GM04503 (cell line): ENCODE measurements at places on chromosomes 7 and 10.

- no peak for DNase-seq
Measured at GRCh38 chr10:15180736-15181135, 12.2 kb upstream of the NMT2 start.

DNA sequence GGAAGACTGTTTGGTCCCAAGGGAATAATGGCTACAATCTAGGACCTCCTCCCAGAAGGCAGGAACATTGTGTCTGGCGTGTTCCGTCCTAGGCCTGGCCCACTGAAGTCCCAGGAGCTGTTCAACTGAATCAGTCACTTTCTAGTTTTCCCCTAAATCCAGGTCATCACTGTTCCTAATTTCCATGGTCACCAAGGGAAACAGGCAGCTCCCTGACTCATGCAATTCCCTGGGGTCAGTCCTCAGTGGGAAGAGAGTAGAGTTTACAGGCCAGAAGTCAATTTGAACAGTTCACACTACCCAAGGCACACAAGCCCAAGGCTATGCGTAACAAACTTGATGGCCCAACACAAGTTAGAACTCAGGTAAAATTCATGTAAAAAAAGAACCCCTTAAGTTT, 44.0 kb downstream of the CREB3L2 start:
- DNase-seq = no peak

DNA sequence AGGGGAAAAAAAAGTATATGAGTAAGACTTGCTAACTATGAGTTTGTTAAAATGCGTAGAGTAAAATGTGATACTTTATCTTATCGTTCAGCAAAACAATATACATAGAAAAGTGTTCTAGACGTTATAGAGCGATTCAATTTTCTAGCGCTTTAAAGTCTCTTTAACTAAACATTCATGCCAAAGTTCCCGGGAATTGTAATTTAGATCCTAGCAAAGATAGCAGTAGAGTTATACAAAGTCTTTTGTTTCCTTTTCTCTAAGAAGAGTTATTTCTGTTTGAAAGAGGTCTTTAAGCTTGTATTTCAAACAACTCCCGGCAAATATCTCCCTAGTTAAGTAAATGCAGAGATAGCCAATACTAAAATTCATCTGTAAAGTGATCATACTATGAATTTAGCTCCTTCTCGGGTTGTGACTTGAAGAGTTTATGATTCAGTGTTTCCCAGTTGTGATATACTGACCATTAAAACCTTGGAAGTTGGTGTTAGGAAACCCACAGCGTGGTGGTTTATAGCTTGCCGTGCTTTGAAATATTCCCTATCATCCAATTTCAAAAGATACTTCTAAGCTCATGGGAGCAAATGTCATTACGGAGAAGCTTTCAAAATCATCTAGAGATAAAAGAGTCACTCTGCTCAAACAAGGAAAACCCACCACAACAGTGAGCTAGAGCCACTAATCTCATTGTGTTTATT, 171.7 kb downstream of the CSTF2T start:
- DNase-seq = no peak

DNA sequence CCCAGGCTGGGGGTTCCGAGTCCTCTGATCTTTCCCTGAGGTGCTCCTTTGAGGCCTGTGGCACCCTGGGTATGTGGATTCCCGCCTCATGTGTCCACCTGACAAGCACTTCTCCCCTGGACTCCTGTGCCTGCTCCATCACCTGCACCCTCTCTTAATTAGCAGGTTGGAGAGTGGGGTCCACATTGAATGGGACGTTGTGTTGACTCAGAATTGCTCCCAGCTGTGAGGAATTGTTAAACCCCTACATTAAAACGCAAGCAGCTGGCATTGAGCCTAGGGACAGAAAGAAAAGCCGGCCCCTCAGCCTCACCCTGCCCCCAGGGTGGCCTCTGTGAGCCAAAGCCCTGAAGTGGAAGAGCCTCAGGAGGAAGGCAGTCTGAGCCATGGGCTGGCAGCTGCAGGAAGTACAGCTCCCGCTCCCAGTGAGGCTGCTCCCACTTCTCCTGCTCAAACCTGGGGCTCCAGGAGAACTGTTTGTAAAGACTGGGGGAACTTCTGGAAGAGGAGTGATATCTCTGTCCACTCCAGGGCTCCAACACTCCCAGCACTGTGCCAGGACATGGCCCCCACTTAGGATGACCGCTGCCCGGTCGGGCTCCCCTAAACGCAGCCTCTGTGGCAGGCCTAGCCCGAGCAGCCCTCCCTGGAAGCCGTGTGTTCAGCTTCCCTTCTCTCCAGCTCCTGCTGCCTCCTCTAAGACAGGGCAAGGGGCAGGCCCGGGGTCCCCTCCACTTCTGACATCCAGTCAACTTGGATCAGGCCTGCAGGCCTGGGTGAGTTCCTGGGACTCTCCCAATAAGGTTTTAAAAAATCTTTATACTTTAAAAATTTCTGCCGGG, 1.8 kb upstream of the OPN4 start:
- DNase-seq = no peak

DNA sequence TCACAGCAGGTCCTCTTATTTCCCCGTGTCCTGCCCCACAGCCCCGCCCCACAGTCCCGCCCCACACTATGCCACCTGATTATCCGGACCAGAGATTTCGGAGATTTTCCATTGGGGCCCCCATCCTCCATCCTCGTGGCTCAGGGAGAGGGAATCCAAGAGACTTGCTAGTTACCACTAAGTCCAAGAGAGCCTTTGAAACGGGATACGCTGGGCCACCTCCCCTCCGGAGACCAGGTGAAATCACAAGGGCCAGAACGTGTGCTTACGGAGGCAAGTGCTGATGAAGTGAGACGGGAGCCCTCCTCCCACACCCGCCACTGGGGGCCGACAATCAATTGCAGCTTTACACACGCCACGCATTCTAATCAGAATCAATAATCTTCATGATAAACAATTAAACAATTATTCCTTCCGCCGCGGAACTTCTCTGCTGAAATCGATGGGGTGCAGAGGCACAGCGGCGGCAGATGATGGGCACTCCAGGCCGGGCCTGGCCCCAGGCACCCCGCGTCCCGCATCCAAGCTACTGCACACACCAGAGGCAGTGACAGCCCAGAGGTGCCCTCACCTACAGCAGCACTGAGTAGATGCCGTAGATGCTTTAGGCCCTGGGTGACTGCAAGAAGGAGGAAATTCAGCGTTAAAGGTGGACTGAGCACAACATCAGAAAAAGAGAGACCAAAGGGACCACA, 534.0 kb upstream of the FOXK1 start:
- DNase-seq = no peak

- DNase-seq = peak; percentile 61
Measured at GRCh38 chr10:89342206-89342958, 14.6 kb downstream of the IFIT3 start.

- no peak for DNase-seq
Measured at GRCh38 chr10:113486531-113486930, 66.3 kb upstream of the HABP2 start.

DNA sequence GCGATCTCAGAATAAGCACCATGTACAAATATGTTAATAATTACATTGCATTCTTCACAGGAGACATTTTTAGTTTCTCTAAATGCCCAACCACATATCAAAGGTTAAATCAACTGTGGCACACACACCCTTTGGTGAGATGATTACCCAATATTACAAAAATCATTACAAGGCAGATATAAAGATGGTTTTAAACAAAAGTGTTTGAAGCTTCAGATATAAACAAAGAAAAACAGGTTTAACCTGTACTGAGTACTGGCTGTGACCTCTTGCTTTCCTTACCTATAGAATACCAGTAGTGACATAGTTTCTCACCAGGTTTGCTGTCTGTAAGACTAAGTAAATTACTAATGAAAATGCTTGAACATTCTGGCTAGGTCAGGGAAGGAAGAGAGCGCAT, 360.0 kb upstream of the IGFBP3 start:
- no peak for DNase-seq

DNA sequence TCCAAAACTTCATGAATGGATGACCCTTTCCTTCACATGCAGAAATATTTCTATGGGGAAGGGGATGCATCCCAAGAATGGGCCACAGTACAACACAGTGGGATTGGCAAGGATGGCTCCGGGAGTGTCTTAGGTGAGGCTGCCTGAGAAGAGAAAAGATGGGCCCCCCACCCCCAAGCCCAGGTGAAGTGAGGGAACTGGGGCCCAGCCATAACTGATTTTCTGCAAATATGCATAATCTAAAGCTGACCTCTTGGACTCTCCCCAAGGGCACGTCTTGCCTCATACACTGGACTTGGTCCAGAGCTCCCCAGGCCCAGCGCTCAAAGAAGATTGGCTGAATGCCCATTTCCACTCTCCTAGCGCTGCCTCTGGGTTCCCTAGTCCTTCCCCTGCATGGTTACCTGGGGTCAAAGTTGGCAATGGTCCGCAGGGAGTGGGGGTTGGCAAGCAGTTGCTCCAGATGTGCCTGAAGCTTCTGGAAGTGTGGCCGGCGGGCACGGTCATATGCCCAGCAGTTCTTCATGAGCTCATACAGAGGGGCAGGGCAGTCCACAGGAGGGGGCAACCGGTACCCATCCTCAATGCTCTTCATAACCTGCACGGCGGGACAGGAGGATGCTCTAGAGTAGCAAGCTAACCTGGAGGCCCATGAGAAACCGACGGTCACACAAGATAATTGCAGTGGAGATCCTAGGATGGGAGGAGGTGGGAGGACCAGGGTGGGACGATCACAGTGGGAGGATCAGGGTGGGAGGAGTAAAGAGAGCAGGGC, 12.3 kb downstream of the ZYX start:
- no peak for DNase-seq

- DNase-seq = no peak
Measured at GRCh38 chr7:11655642-11656041, 176.4 kb downstream of the THSD7A start.

GRCh38 chr7:143484119-143484518, 6.4 kb downstream of the TAS2R41 start:
- DNase-seq = no peak

DNA sequence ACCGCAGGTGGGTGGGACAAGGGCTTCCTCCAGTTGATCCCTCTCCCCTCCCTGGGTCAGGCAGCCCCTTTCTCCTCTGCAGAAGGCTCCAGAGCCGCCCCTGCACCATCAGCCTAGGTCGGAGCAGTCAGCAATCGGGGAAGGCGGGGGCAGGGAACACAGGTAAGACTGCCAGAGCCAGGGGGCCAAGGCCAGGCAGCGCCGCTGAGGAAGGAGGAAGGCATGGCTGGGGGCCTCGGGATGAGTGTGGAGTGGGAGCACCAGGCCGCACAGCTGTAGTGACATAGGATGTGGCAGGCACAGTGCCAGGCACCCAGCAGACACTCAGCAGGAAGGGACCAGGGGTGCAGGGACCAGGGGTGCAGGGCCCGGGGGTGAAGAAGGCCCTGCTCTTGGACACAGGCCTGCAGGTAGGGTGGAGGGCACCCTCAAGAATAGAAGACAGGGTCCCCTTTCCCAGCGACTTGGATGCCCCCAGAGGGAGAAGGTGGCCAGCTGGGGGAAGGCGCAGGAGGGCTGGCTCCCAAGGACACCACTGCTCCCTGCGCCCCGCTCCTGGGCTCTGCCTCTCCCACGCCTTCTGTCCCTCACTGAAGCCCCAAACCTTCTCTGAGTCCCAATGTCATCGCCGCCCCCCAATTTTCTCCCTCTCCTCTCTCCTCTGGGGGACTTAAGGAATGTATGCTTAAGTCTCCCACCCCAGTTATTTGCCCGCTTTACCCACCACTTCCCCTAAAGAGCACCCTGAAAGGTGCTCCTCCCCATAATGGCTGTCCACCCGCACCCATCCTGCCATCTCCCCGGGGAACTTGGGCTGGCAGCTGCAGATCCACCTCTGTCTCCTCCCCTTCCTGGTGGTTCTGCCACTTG, 38.5 kb downstream of the CAMK2B start:
- no peak for DNase-seq

GRCh38 chr10:29957236-29957635, 102.2 kb downstream of the JCAD start:
- DNase-seq = no peak

DNA sequence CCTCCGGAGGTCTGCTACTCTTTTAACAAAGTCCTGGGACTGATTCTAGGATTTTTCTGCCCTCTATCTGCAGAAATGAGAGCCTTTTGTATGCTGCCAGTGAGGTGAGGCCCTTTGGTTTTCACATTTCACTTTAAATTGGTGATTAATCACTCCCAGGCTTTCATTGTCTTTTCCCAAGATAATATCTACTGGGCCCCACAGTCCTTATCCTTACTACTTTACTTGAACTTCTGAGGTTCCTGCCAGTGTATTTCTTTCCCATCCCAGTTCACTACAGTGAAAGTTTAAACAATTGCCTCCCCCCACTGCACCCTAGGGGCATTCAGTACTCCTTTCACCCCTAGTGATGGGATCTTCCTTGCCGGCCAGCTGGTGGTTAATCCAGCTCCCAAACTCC, 127.4 kb upstream of the INHBA start:
- no peak for DNase-seq

- no peak for DNase-seq
Measured at GRCh38 chr7:98398567-98399372, 2.1 kb downstream of the BAIAP2L1 start.

DNA sequence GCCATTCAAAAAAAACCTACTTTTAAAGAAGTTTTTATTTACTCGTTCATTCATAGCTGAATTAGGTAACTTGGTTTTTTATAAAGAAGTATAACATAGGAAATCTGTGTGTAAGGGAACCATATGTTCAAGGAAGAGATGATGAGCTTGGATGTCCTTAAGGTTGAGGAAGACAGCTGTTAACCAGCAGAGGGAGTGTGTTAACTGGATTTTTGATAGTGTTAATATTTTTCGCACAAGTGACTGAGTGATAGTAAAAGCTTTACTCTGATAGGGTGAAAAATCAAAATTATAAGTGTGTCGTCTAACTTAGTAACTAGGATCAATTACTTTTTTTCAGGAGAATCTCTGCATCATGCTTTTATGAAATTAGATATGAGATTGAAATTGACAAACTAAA, 134.7 kb downstream of the ARL5B start:
- no peak for DNase-seq
